ENCODE measurements at places on chromosomes 5 and 9.

GRCh38 chr5:150519560-150519945 lies 11.6 kb downstream of the NDST1 start:
- no peak for DNase-seq

- no peak for DNase-seq
Observed at GRCh38 chr5:165185716-165186115, 1680.3 kb downstream of the MAT2B start.

GRCh38 chr5:181131514-181131913 lies 545 bp upstream of the OR2V1 start:
- no peak for DNase-seq

- DNase-seq, result no peak
Observed at GRCh38 chr5:129656952-129657351, 90.9 kb upstream of the MINAR2 start.

GRCh38 chr5:127567026-127567768 lies 49.8 kb downstream of the PRRC1 start:
- no peak for DNase-seq

DNA sequence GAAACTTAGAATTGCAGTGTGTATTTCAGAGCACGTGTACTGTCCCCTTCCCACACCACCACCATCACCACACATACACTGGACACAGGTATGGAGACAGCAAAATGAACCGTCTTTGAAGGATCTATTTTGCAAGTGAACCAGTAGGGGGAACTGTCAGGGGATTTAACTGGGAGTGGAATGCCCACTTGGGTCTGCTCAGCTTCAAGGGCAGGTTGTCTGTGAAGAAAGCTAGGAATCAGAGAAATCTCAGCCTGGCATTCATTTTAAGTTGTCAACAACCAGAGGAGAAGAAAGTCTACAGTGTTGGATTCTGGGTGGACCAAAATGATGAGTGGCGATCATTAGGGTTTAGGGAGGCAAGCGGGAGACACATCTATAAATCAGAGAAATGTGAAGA lies 147.0 kb downstream of the DCP2 start:
- DNase-seq, result no peak

DNA sequence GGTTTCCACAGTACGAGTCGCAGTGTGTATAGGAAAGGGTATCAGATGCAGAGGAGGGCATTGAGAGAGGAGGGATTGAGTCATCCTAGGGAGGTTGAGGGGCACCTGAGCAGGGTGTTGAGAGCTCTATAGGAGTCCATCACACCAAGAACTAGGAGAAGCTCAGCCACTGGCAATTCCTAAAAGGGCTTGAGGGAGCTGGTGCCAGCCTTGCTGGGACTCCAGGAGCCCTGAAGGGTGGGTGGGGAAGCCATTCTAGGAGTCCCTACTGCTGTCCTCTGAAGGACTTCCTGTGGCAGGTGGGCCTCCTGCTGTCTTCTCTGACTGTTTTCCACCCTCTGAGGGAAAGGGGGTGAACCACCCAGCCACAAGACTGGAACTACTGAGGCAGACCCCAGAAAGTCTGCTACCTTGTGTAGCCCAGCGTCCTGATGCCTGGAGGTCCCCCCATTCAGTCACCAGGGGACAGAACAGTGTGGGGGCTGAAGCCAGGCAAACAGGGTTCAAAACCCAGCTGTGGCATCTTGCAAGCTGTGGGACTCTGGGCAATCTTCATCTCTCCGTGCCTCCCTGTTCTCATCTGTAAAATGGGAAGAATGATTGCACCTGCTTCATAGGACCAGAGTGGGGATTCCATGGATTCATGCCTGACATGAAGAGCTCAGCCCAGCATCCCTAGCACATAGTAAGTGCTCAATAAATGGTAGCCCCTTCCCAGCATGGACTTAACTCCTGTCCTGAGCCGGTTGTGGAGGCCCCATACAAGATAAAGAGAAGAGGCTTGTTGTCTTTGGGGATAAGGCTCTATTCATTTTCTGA lies 149.5 kb downstream of the C9orf50 start:
- DNase-seq, result no peak

GRCh38 chr5:39207345-39208045 lies 11.9 kb downstream of the FYB1 start:
- DNase-seq, result no peak
